Fibroblast of the aortic adventitia (primary cell): ENCODE measurements at places on chromosomes 11 and 22.

- no peak for DNase-seq
Measured at GRCh38 chr11:35257281-35257680, 118.3 kb downstream of the CD44 start.

DNA sequence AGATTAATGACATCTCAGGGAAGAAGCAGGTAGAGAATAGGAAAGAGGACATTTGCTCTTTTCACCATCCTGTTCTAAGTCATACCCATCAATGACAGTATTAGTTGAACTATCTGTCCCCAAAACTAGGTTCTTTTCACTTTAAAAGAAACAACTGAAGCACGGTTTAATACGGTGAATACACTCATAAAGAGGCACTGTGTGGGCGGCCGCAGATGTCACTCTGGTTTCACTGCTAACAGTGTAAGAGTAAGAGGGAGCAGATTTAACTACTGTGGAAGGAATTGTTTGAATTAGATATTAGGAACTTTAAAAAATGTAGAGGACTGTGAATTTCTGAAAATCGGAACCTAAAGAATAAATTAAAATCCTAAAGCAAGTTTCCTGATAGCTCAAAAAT lies 49.5 kb downstream of the VSIG10L2 start:
- no peak for DNase-seq

DNA sequence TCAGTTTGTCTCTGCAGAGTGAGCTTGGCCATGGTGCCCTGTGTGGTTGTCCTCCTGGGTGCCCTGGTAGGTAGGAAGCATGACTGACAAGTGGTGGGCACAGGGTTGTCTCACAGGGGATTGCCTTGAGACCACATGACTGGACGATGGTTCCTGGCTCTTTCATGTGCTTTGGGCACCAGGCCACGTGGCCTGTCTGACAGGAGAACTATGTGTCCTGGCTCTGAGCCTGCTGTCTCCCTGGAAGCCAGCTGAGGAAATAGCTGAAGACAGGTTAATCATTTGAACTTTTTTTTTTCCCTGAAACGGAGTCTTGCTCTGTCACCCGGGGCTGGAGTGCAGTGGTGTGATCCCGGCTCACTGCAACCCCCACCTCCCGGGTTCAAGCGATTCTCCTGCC lies 93.2 kb downstream of the LDLRAD3 start:
- DNase-seq = peak; percentile 51

- DNase-seq = peak; percentile 26
Measured at GRCh38 chr22:42907404-42908373, 50.6 kb upstream of the ARFGAP3 start.

DNA sequence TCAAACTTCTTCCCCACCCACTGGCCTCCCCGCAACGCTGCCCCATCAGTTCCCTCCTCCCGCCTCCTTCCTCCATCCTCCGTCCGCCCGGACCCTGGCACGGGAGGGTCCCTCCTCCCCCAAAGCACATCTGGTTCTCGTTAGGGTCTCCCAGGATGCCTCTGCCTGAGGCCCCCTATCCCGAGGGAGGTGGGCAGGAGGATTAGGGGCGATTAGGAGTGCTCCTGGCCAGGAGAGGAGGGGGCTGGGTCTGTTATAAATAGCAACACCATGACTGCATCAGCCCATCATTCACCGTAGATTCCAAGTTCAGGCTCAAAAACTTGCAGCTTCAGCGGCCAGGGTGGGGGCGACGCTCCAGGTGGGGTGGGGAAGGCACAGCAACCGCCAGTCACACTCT lies 10.4 kb downstream of the MYRF start:
- no peak for DNase-seq

GRCh38 chr11:126341760-126342161 lies 13.7 kb upstream of the ST3GAL4 start:
- DNase-seq = peak; percentile 68

DNA sequence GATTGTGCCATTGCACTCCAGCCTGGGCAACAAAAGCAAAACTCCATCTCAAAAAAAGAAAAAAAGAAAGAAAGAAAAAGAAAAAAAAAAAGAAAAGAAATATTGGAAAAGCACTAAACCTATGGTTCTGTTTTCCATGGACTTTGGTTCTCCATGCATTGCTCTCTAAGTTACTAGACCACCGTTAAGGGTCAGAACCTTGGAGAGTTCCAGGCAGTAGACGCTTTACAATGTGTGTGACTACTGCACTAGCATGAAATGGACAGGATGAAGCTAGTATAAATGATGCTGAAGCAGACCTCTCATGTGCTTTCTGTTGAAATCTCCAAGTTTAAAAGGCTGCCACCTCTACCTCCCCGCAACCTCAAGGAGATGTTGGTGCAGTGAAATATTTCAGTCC lies 63.5 kb downstream of the SIK2 start:
- peak; percentile 68 for DNase-seq

GRCh38 chr11:2474059-2474901 lies 29.5 kb downstream of the KCNQ1 start:
- no peak for DNase-seq

- DNase-seq = no peak
Measured at GRCh38 chr11:86574493-86575207, 97.8 kb downstream of the ME3 start.

DNA sequence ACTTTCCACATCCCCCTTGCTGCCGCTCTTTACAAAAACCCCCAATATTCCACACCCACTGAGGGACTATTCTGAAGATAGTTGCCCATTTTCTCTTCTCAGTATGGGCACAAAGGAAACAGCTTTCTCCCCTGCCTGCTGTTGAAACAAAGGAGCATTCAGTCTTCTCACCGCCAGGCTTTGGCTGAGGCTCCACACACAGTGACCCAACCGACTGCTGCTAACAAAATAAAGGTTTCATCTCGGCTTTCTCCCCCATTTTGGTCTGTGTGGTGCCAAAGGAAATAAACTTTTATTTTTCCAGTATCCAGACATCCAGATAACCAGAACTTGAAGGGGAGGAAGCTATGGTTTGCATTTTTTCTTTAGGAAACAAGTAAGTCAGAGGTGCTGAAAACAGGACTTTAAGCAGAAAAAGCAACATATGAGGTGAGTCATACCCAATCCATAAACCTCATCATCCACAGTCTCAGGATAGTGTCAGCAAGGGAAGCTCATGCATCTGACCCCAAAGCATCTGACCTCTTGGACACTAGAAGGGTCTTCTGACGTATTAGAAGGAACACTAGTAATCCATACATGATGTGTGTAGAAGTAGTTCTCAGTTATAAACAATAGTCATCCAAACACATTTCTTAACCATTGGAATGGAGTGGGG lies 6.4 kb downstream of the CLMP start:
- peak; percentile 88 for DNase-seq

DNA sequence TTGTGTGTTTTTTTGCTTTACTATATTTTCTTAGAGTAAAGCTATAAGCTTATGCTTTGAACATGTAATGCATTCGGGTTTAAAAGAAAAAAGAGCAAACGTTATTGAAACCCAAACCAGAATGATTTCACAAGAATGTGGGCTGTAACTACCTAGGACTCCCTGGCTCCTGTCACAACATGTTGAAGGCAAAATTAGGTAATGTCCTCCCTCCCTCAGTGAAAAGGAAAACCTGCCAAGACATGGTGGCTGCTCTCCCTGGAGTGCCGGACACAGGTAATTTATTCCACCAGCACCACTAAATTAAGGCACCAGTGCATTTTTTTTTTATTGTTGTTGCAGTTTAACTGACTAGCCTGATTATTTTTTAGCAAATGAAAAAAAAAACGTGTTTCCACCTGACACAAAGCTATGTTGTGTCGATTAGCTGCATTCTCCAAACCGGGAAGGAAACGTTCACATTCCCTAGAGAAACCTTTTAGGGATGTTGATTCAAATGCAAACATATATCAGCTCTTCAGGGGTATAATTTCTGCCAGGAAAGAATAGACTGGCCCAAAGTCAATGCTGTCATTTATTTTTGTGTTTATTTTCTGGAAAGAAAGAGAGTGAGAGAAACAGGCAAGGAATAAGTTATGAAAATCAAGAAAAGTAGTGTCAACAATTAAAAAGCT lies 134.6 kb downstream of the CCDC34 start:
- no peak for DNase-seq

DNA sequence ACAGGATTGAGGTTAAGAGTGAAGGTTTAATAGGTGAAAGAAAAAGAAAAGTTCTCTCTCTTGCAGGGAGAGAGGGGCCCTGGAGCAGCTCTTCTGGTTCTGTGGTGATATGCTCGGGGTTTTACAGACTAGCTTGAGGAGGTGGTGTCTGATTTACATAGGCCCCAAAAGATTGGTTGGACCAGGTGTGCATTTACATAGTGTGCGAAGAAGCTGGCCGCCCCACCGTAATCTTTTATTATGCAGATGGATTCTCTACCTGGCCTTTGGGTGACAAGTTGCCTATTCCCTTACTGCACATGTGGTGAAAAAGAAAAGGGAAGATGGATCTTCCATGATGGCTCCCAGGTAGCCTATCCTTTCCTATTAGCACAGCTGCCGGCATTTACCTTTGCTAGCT lies 219.9 kb upstream of the GRIA4 start:
- DNase-seq = no peak

GRCh38 chr11:86274503-86274902 lies 27.5 kb upstream of the HIKESHI start:
- no peak for DNase-seq

DNA sequence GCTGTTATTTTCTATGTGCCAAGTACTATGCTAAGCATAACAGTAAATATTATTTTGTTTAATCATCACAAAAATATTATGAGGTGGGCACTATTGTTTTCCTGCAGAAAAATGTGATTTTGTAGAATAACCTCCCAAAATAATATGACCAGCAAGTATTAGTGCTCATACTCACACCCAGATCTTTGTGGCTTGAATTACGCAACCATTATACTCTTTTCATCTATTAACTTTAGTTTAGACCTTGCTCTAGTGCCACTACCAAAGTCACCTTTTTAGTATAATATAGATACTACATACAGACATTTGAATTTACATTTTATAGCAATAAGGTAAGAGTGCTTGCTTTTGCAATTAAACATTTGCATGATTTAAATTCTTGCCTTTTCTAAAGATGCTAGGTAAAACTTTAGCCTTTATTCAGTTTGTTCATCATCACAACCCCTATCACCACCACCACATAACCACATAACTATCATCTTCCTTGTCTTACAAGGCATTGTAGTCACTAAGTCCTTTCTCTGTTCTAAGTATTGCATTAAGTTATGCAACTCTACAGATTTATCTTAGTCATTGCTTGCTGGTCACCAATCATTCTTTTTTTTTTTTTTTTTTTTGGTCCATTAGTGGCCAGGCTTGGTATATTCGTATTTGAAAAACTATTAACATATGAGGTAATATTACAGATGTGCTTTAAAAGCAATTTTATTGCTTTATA lies 68.4 kb downstream of the GAS2 start:
- DNase-seq = peak; percentile 4
